ENCODE measurements at places on chromosomes 1 and 21.

DNA sequence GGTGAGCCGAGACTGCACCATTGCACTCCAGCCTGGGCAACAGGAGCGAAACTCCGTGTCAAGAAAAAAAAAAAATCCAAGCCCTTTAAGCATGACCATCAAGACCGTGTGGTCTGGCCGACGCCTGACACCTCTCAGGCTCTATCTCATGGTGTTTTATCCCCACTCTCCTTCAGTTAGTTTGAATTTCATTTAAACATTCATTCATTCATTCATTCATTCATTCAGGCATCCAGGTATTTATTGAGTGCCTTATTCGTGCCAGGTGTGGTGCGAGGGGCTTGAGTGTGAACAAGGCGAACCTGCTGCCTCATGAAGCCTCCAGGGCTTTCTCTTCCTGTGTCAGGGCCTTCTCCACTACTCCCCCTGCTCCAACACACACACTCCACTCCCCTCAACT lies 22.6 kb upstream of the OPRD1 start:
- no peak for DNase-seq

DNA sequence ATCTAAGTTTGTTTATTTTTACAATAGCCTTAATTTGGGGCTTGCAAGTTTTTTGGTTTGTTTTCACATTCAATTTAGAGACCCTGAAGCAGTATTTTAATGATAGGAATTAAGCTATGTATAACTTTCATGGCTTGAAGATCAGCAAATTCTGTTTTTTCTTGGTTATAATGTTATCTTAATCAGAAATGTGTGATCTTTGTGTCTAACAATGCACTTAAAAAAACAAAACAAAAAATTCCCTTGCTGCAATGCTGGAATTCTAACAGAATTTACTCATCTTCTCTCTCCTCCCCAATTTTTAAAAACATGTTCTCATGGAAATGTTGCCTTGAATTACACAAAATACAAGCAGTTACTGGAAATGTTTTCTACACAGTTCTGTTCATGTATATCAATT lies 113.1 kb downstream of the OLFML2B start:
- no peak for DNase-seq

DNA sequence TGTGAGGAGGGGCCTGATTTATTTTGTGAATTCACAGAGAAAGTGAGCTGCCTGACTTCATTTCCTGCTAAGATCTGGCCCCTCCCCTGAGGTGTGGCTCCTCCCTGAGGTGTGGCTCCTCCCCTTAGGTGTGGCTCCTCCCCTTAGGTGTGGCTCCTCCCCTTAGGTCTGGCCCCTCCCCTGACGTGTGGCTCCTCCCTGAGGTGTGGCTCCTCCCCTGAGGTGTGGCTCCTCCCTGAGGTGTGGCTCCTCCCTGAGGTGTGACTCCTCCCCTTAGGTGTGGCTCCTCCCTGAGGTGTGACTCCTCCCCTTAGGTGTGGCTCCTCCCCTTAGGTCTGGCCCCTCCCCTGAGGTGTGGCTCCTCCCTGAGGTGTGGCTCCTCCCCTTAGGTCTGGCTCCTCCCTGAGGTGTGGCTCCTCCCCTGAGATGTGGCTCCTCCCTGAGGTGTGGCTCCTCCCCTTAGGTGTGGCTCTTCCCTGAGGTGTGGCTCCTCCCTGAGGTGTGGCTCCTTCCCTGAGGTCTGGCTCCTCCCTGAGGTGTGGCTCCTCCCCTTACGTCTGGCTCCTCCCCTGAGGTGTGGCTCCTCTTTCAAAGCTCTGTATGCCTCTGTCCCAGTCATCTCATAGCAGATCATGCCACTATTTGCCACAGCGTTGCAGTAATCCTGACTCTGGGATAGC lies 26.9 kb upstream of the LRRC3 start:
- no peak for DNase-seq

- no peak for DNase-seq
Observed at GRCh38 chr1:207362962-207363860, 41.7 kb downstream of the CD55 start.

- DNase-seq: no peak
Observed at GRCh38 chr1:226643177-226643576, 94.6 kb downstream of the STUM start.

DNA sequence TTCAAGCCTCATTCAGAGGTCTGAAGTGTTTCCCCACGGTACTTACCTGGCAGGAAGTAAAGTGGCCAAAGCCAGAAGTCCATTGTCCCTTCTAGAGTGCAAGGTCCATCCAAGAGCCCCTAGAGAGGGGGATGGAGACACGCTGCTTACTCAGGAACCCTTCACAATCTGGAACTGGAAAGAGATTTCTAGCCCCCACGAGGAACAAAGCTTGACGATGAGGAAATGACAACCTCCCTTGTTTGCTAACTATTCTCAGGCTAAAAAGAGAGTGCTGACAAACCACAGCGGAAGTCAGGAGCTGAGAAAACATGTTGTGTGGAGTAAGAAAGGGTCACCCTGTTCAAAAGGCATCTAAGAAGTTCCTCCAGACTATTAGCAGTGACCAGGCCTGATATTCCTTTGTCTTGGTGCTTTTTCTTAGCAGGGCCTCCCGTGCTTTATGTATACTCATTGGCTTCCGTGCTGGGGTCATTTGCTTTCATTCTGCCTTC lies at the start of gene FCMR:
Gene FCMR (minus strand): TSS at position 170 of the 494 bp plus-strand sequence. CDS start 87 bp downstream, at position 83.
- DNase-seq: no peak

DNA sequence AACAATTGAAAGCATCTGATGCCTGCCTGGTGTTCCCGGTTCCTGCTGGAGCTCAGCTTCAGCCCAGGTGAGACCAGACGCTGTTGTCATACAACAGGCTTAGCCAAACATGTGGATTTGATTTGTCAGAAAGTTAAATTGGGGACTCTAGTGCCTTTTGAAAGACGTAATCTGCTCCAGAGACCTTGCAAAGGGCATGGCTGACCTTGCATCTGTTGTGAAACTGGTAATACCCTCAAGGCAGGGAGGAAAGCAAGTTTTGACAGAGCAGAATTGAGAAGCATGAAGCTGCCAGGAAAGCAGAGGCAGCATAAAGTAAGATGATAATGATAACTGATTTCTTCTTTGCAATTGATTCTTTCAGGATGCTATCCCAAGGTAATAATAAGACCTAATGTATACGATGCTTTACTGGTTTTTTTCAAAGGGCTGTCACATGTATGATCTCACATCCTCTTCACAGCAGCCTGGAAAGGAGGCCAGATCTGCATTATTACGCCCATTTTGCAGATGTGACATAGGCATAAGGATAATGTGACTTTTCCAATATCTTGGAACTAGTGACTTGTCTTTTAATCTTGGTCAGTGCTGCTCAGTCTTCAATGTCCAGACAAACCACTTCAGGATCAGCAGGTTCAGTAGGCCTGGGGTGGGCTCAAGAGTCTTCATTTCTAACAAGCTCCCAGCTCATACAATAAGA lies 24.7 kb upstream of the CNN3 start:
- no peak for DNase-seq

- no peak for DNase-seq
Observed at GRCh38 chr1:25131794-25132193, 100.5 kb downstream of the SYF2 start.

- no peak for DNase-seq
Observed at GRCh38 chr1:110708974-110709440, 34.3 kb upstream of the KCNA3 start.

Data from D721Med (cell line).